Ureter (tissue), 1 donor: ENCODE measurements at places on chromosomes 16 and 17. TPM values are rescaled to one million over a fixed set of nuclear protein-coding genes. Genes with fewer than 3 reads are reported as not detected.

Gene CDC42EP4
- 70.8 TPM for total RNA-seq

Gene GH1
- total RNA-seq = not detected

Gene TBX21
- total RNA-seq = 1.2 TPM

Gene BTBD17
- not detected for total RNA-seq

Gene STX1B
- 1.6 TPM for total RNA-seq

Gene SLC2A4
- 11.2 TPM for total RNA-seq

Gene NOL3
- 26.8 TPM for total RNA-seq

Gene DLG4
- 26.8 TPM for total RNA-seq

Gene KRT28
- not detected for total RNA-seq

Gene PYDC1
- not detected for total RNA-seq

Gene SKAP1
- total RNA-seq = 25.4 TPM

Gene CTF1
- 8.2 TPM for total RNA-seq

Gene RNF213
- 221 TPM for total RNA-seq

Gene HSD11B2
- 5.6 TPM for total RNA-seq

Gene HSPB9
- not detected for total RNA-seq

Gene USP43
- 7.6 TPM for total RNA-seq

Gene CHST4
- 0.16 TPM for total RNA-seq

Gene SHCBP1
- total RNA-seq = 0.99 TPM

Gene HS3ST2
- total RNA-seq = 2.0 TPM

Gene SPEM2
- not detected for total RNA-seq

Gene SCN4A
- total RNA-seq = 2.2 TPM

Gene ABCC11
- 1.7 TPM for total RNA-seq

Gene NLRC5
- 50.1 TPM for total RNA-seq

Gene WFDC1
- total RNA-seq = 63.5 TPM

Gene SPAG9
- total RNA-seq = 136 TPM

Gene KLHL10
- 0.44 TPM for total RNA-seq

Gene TMC7
- 18.6 TPM for total RNA-seq

Gene STX4
- 55.0 TPM for total RNA-seq

Gene BCO1
- 0.81 TPM for total RNA-seq

Gene C16orf74
- 33.6 TPM for total RNA-seq

Gene MYH1
- total RNA-seq = 0.05 TPM

Gene RGS9
- 6.1 TPM for total RNA-seq

Gene MYO15B
- total RNA-seq = 267 TPM

Gene ATP2C2
- 33.2 TPM for total RNA-seq

Gene KRTAP4-1
- not detected for total RNA-seq

Gene LRRC46
- 0.31 TPM for total RNA-seq

Gene ACE
- total RNA-seq = 7.5 TPM

Gene VAT1L
- total RNA-seq = 0.65 TPM

Gene CES4A
- 17.7 TPM for total RNA-seq

Gene TMEM132E
- 0.26 TPM for total RNA-seq

Gene KRT40
- total RNA-seq = not detected

Gene ZNF276
- total RNA-seq = 44.1 TPM

Gene RASL10B
- total RNA-seq = 2.7 TPM

Gene SPIRE2
- total RNA-seq = 41.6 TPM

Gene ANKRD40CL
- not detected for total RNA-seq

Gene SSTR5
- total RNA-seq = 0.47 TPM

Gene LGALS9B
- not detected for total RNA-seq

Gene SNX20
- 1.8 TPM for total RNA-seq

Gene TAF15
- total RNA-seq = 269 TPM

Gene KRTAP2-2
- total RNA-seq = not detected

Gene MYH13
- not detected for total RNA-seq

Gene EVPLL
- 2.1 TPM for total RNA-seq

Gene CHST5
- 0.26 TPM for total RNA-seq

Gene ANKFN1
- 33.9 TPM for total RNA-seq

Gene MNT
- 47.4 TPM for total RNA-seq

Gene ADCY7
- total RNA-seq = 18.6 TPM

Gene NGFR
- total RNA-seq = 10.0 TPM
